ENCODE measurements at places on chromosomes 7 and 10.

DNA sequence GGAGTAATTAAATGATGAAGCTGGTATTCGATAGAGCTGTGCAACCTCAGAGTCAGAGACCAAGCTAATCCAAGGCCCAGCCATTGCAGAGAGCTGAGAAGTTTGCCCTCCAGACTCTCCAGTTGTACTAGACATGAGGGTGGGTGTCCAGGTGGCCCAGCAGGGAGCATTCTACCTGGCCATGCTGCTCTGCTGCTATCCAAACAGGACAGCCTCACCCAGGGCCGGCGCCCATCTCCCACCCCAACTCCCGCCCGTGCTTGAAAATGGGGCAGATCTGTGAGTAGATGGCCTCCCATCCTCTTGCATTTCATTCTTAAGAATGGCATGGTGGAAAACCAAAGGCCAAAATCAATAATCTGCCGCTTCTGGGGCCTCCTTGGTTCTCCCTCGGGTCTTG is 124.2 kb downstream of the TCERG1L start:
- DNase-seq = no peak

GRCh38 chr10:113753020-113753692 is 1.7 kb downstream of the PLEKHS1 start:
- no peak for DNase-seq

DNA sequence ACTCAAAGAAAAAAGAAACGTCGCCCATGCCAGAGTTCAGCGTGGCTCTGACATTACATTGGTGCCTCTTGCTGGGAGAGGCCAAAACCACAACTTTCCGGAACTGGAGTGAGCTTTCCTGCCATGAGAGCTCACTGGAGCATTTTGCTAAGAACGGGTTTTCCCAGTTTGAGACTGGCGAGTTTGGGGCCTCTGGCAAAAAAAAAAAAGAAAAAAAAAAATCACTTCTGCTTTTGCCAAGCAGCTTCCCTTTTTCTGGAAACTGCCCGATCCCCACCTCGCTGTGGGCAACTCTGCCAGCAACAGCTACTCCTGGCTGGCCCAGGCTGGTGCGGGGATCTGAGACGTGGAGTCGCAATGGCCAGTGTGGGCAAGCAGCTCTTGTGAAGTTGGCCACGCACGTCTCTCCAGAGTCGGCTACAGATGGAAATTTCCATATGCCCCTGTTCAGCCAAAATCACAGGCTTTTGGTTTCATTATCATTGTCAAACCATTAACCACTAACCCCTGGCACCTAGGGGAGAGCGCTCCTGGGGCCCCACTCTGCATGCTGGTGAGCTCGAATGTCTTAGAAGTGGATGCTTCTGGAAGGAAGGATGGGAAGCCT is 25.7 kb downstream of the PRKAG2 start:
- no peak for DNase-seq

- DNase-seq = no peak
These were observed 651.1 kb downstream of the SORCS3 start for GRCh38 chr10:105292236-105292635.

DNA sequence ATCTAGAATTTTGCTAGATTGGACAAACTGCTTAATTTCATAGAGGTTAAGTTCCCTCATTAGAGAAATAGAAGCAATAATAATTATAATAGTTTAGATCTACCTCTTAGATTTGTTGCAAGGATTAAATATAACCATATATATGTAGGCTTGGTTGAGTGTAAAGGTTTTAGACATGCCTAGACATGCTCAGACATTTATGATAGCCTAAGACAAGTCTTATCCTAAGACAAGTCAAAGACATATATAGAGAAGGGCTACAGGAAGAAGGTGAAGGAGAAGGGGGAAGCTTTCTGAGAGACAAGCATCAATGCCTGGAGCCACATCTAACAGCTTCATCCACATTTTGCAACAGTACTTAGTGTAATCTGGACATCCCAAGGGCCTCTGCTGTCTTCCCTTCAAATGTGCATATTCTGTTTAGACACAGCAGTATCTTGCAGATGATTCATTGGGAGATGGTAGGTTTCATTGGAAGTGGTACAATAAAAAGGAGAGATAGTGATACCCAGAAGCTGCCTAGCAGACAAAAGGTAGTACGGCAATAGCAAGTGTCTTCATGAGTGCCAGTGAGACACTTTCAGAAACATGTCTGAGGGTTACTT is 146.5 kb downstream of the HGF start:
- no peak for DNase-seq

GRCh38 chr10:53453196-53453595 is 680.6 kb upstream of the MBL2 start:
- DNase-seq = no peak

DNA sequence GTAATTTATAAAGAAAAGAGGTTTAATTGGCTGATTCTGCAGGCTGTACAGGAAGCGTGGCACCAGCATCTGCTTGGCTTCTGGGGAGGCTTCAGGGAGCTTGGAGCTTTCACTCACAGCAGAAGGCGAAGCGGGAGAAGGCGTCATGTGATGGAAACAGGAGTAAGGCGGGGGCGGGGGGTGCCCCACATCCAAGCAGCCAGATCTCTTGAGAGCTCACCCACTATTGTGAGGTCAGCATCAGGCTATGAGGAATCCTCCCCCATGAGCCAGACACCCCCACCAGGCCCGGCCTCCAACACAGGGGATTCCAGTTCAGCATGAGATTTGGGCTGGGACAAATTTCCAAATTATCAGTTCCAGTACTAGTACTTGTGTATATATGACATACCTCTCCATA is 46.2 kb downstream of the WDR37 start:
- peak; percentile 14 for DNase-seq

DNA sequence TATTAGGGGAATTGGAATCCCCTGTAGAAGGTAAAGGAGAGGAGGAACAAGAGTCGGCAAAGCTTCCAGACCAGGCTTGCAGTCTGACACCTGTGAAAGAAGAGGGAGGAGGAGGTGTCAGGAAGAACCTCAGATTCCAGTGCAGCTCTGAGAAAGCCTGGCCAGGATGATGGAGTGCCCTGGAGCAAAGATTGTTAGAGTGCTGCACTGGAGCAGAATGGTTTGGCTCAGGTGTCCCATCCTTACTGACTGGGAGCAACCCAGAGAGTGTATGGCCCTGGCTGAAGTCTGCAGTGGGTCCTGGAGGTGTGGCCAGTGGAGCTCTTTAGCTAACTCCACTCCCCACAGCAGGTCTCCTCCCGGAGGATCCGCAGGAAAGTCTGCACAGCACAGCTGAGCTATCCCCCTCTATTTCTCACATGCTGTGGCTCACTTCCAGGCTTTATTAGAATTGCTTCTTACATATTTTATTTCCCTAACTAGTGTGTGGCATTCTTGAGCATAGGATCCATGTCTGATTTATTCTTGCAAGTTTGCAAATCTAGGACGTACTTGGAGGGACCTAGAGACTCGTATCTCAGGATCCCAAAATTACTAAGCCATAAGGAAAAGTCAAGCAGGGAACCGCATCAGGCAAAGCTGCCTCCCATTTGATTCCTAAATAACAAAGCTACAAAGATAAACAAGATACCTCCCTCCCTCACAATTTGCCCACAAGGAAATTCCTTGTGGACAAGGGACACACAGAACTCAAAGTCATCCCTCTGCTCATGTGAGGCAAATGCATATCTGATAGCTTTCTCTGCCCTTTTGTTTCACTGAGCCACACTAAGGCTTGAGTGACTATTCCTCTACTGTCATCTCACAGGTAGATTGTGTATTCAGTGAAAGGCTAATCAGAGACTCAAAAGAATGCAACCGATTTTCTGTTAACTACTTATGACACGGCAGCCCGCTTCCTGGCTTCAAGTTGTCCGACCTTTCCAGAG is 58.8 kb downstream of the VIM start:
- DNase-seq = no peak

- DNase-seq = no peak
These were observed 15.3 kb downstream of the SFRP4 start for GRCh38 chr7:37901236-37901827.

DNA sequence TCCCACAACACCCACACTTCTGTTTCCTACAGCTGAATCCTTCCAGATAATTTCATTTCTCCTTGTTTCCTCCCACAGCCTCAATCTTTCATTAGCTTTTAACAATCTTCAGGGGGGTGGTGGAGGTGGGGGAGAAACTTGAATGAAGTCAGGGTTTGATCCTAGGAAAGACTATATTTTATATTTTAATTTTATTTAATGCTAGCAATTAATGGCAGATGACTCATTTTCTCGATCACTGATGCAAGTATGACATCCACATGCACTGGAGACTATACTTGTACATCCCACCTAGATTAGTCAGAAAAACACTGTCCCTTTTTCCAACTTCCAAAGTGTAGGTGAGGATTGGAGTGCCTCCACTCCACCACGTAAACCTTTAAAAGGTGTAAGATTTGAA is 1181.3 kb upstream of the AUTS2 start:
- DNase-seq = no peak

GRCh38 chr7:57398548-57398947 is 51.4 kb upstream of the ZNF716 start:
- no peak for DNase-seq

GRCh38 chr7:50552139-50552538 is 13.1 kb downstream of the DDC start:
- no peak for DNase-seq

DNA sequence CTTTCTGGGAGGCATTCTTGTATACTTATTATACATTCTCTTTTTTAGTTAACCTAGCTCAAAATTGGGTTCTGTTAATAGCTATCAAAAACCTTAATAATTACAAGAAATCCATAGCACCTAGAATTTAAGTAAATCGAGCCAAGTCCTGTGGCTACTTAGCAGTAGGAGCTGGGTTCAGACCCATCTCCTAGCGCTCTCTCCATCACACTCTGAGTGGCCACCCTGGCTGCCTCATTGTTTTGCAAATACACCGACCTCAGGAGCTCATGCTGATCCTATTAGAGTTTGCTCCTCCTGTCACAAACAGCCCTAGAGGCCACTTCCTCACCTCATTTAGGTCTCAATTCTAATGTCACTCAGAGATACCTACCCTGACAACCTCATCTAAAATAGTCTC is 46.2 kb upstream of the OSBPL3 start:
- no peak for DNase-seq

- DNase-seq = no peak
These were observed 31.7 kb downstream of the PSPH start for GRCh38 chr7:56019501-56019900.

- no peak for DNase-seq
These were observed 183.6 kb downstream of the TCF7L2 start for GRCh38 chr10:113133497-113134115.

DNA sequence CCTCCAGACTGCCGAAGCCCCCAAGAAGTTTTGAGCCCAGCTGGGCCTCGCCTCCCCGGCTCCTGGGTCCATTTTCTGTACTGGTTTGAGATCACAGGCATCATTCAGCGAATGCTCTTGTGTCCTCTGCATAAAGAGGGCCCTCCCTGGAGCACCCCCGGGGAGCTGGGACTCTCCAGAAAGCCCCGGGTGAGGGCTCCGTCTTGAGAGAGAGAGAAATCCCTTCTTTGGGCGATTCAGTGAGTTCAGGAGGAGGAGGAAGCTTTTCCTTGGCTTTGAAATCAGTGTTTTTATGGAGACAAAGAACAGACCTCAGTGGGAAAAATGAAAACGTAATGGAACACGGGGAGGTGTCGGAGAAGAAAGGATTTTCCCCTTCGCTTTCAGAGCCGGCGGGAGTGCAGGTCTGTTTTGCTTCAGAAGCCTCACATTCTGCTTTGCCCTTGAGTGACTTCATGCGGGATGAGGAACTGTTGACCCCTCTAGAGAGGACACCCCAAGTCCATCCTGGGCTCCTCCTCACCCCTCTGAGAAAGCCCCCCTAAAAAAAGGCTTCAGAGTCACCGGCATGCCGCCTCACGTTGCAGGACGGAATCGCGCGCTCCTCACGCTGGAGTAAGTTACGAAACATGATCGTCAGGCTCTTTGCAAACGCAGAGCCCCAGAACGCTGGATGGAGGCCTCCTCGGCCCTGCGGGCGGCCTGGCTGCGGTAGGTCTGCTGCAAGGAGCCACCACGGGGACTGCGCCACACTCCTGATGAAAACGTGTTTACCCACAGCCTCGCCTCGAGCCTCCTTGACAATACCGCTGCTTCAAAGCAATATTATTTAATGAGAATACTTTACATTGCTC is 8.5 kb upstream of the AP5Z1 start:
- DNase-seq = no peak

GRCh38 chr10:14658331-14659127 is 116.2 kb downstream of the FAM107B start:
- no peak for DNase-seq

GRCh38 chr10:114550756-114551635 is 107.1 kb downstream of the ABLIM1 start:
- no peak for DNase-seq

DNA sequence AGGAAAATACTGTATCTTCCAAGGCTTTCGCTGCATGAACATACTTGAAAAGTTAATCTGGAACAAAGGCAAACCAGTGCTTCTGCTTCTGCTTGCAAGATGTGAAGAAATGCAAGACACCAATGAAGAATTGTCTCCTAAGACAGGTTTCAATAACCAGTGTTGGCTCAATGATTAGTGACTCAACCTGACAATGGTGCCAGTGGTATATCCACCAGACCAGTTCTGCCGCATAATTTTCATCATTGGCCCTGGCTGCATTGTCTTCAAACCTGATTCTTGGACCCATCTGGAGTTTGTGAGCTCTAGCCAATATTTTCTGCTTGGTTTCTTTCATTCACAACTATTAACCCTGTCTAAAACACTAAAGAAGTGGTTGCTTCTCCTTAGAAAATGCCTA is 13.6 kb upstream of the STAMBPL1 start:
- no peak for DNase-seq

DNA sequence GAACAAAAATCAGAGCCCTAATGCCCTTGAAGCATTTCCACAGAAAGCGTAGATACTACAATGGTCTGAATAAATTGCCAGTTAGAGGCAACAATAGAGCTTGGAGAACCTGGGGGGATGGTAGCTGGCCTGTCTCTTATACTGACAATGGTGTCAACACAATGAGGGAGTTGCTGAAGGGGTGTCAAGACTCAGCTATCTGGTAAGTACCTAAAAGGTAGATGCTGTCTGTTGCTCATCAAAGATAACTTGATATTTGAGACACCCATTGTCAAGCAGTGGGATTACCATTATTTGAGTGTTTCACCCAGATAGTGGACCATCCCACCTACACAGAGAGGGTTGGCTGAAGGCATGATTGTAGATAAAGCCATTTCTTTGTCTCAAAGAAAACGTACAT is 72.8 kb downstream of the PDE1C start:
- DNase-seq = no peak

GRCh38 chr7:36874041-36874440 is 149.7 kb upstream of the AOAH start:
- no peak for DNase-seq

GRCh38 chr10:132452216-132452650 is 55.2 kb downstream of the PWWP2B start:
- no peak for DNase-seq
